ENCODE measurements at places on chromosomes 16 and 17. TPM values are rescaled to one million over a fixed set of nuclear protein-coding genes. Genes with fewer than 3 reads are reported as not detected.

Gene CLEC3A
- not detected for polyA plus RNA-seq

Gene CCL11
- 6.2 TPM for polyA plus RNA-seq

Gene GRAPL
- 3.1 TPM for polyA plus RNA-seq

Gene ARL5C
- polyA plus RNA-seq, result not detected

Gene CDYL2
- polyA plus RNA-seq, result 0.77 TPM

GRCh38 chr16:15960124-15960971 is 10.9 kb downstream of the ABCC1 start:
- no peak overlapping the region for H3K27ac ChIP-seq
- H3K27me3 ChIP-seq, result no peaks in the 10 kb centered on the region
- H3K4me1 ChIP-seq, result peaks cover 12% of the 10 kb centered on the region

- no peaks in the 10 kb centered on the region for H3K4me1 ChIP-seq
- H3K4me3 ChIP-seq, result no peak overlapping the region
- no peak for DNase-seq
- no peaks in the 10 kb centered on the region for H3K36me3 ChIP-seq
Observed at GRCh38 chr16:65781363-65781762, 585.1 kb upstream of the CDH5 start.

- H3K27ac ChIP-seq, result no peak overlapping the region
Observed at GRCh38 chr16:728890-729744, 2.2 kb downstream of the HAGHL start.

DNA sequence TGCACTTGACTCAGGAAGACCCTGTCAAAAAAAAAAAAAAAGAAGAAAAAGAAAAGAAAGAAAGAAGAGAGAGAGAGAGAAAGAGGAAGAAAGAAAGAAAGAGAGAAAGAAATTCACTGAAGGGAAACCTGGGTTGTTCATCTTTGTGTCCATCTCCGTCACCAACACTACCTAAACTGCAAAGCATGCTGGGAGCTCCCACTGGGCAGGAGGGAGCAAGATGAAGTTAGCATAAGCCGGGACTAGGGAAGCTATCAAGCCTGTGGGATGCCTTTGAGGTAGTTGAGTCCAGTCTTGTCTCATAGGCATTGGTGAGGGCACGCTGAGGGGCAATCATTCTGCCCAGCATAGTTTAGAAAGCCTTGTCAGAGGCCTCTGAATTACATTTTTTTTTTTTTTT is 7.6 kb upstream of the CBFB start:
- H3K4me3 ChIP-seq, result no peak overlapping the region
- no peak overlapping the region for H3K27ac ChIP-seq
- no peak for DNase-seq
- no peaks in the 10 kb centered on the region for H3K27me3 ChIP-seq

All from heart right ventricle (tissue), 16 donors.